ENCODE measurements at places on chromosomes 12 and 14.

DNA sequence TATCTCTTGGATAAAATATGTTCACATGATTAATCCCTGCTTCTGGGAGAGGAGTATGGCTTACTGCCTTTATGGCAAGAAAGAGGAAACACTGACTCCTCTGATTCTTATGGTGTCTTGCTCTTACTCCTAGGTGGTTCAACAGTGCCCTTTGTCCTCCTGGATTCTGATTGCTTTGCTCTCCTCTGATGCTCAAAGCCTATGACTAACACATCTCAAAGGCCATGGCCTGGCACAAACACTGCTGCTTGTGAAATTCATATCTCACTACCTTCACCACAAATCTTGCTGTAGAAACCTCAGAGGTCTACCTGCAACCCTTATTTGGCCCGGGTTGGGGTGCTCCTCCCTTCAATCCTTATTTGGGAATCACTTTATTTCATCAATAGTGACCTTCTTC, 217.2 kb downstream of the C12orf50 start:
- no peak for DNase-seq

DNA sequence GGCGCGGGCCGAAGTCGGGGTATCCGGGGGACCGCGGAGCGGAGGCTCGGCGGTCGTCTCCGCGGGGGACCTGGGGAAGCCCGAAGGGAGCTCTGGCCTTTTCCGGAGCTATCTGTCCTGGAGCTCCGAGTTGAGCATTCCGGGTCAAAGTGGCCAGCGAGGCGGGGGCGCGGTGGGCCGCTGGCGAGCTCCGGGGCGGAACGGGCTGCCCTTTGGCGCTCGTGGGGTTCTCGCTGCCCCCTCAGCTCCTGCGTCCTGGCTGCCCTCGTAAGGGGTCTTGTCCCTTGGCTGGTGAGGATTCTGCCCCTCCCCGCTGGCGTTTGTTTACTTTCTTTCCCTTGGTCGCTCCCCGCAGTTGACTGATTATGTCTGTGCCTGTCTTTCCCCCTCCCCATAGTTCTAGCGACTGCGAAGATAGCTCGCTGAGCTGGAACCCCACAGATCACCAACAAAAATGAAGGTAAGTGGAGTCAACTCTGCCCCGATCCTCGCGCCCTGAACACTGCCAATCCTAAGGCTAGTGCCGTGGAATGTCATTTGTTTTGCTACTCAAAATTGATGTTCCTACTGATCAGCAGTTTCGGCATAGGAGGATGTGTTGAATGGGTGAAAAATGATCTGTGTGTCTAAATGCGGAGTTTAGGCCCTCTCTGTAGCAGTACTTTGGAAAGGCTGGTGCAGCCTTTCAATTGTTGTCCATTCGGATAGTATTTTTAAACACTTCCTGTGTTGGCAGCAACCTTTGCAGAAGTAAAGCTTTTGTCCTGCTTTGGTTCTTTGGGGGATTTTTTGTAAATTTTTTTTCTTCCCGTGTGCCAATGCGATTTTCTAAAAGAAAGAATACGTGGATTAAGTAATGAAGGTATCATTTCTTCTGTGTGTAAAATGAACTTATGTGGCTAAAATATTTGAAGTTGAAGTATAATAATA, 1.3 kb downstream of the ARID4A start:
- peak; percentile 67 for DNase-seq

- no peak for DNase-seq
Observed at GRCh38 chr12:50690925-50691324, 73.0 kb upstream of the ATF1 start.

GRCh38 chr14:82445810-82446570, 912.3 kb upstream of the SEL1L start:
- DNase-seq, result no peak

DNA sequence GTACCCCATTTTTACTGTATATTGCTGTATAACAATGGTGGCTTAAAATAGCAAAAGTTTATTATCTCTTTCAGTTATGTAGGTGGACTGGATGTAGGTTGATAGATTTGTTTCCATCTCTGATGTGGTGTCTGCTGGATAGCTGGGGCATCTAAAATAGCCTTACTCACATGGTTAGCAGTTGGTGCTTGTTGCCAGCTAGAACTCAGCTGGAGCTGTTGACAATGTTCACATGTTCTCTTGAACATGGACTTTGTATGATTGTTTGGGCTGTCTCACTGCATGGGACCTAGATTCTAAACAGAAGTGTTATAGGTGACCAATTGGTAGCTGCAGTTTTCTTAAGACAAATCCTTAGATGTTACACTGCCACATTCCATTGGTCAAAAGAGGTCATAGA, 126.9 kb downstream of the GPHN start:
- no peak for DNase-seq

DNA sequence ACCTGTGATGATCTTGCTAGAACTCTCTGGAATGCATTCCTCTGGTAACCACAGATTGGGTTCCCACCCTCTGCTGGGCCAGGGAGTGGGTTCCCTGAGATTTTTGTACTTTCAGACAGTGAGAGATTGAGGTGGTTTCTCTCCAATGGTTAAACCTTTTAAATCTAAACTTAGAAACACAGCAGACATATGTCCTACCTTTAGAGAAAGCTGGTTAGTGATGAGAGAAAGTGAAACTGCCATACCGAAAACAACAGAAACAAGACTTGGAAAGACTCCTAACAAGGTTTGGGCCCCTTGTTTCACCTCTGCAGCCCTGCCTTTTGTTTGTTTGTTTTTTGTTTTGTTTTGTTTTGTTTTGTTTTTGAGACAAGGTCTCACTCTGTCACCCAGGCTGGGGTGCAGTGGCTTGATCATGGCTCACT, 9.7 kb upstream of the SGPP1 start:
- no peak for DNase-seq

GRCh38 chr14:71550367-71550766, 381.9 kb upstream of the RGS6 start:
- no peak for DNase-seq

DNA sequence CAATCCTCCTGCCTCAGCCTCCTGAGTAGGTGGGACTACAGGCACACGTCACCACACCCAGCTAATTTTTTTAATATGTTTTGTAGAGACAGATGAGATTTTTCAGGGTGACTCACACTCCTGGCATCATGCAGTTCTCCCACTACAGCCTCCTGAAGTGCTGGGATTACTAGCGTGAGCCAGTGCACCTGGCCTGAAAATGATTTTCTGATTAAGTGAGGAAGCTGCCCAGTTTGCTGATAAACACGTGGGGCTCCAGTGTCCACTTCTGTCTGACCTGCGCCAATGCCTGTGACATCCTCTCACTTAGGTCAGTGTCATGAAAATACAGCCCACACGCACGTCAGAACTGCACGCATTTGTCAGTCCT, 37.0 kb upstream of the SFSWAP start:
- DNase-seq, result no peak

- DNase-seq, result no peak
Observed at GRCh38 chr12:6753772-6754356, 923 bp upstream of the MLF2 start.
